ENCODE measurements at places on chromosomes 1 and 21.

GRCh38 chr21:37682966-37683365, 233.3 kb downstream of the KCNJ6 start:
- DNase-seq: no peak

DNA sequence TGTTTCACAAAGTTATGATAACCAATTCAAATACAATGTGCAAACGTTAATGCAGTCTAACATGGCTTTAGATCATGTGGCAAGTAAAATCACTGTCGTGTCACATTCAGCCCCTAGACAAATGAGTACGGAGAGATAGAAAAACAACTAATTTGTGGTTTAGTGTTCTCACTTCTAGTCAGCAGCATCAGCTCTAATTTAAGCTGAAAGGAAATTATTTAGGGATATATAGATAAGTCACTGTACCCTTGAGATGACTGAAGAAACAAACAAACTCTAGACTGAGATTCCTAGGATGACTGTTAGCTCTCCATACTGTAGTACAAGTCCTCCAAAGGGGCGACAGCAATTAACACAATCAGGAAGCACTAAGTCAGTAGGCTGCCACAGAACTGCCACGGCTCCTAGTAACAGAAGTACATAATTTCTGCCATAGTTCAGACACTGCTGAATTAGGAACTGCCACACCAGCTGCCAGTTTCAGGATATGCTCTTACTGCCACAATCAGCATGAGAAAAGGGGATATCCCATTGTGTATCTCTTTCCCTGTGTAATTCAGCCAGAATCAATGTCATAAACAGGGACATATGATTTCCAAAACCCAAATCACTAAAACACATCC, 150.4 kb upstream of the NEGR1 start:
- no peak for DNase-seq

DNA sequence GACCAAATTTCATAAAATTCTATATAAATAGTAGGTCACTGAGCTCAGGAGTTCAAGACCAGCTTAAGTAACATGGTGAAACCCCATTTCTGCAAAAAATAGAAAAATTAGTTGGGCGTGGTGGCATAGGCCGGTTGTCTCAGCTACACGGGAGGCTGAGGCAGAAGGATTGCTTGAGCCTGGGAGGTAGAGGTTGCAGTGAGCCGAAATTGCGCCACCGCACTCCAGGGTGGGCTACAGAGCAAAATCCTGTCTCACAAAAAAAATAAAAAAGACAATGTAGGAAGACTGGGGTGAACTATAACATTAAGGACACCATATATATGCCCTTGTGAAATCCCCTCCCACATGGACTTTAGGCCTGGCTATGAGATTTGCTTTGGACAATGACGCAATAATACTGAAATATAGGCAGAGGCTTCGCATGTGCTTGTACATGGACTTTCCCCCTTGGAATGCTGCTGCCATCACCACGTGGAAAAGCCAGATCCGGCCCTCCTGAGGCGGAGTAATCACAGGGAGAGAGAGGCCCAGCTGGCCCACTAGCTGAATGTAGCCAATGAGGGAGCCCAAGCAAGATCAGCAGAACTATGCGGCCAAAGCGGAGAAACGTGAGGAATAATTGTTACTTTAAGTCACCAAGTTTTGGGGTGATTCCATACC, 13.1 kb upstream of the USP1 start:
- no peak for DNase-seq

GRCh38 chr1:203645996-203646395, 19.4 kb downstream of the ATP2B4 start:
- no peak for DNase-seq

- no peak for DNase-seq
These were observed 24.8 kb upstream of the EDN2 start for GRCh38 chr1:41509270-41509671.

- DNase-seq: no peak
These were observed 28.4 kb upstream of the DMRTB1 start for GRCh38 chr1:53430779-53431178.

DNA sequence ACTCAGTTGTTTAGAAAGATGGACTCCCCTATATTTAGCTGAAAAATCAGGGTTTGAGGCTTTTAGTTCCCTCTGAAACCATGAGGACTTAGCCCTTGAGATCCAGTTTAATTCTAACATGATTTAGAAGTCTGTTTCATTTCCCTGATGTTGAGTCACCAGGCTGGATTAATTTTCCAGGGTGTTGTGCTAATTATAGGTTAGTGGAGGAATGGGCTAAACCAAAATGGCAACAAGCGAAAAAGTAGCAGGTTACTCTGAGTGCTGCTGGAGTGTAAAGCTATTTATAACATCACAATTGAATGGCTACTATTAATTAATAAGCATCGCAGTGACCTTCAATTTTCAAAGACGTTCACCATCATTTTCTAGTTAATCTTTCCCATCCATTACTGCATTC, 15.5 kb upstream of the USP24 start:
- DNase-seq: no peak

DNA sequence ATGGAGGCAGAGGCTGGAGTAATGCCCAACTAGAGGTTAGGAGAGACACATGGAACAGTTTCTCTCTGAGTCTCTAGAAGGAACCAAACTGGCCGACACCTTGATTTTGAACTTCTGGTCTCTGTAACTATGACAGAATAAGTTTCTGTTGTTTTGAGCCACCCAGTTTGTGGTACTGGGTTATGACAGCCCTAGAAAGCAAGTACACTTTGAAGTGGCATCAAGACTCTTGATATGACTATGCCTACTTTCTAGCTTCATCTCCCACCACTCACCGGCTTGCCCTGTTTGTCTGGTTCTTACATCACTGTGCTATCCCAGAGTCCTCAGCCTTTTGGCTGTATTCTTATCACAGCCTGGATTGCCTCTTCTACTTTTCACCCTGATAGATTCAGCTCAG, 230.3 kb upstream of the USP24 start:
- no peak for DNase-seq

- DNase-seq: no peak
These were observed 60.5 kb downstream of the SLC66A1 start for GRCh38 chr1:19372602-19373001.

GRCh38 chr1:55534565-55535121, 319.5 kb upstream of the USP24 start:
- no peak for DNase-seq

GRCh38 chr1:32316903-32317277, 19.1 kb downstream of the MARCKSL1 start:
- DNase-seq: no peak

- DNase-seq: no peak
These were observed at the start of gene KIAA1614 for GRCh38 chr1:180912801-180913565. Gene KIAA1614, plus strand, starts transcription at chr1:180912897. Its CDS starts 347 bp downstream, at chr1:180913244.

GRCh38 chr1:16026723-16027484, 5.1 kb downstream of the CLCNKA start:
- no peak for DNase-seq

DNA sequence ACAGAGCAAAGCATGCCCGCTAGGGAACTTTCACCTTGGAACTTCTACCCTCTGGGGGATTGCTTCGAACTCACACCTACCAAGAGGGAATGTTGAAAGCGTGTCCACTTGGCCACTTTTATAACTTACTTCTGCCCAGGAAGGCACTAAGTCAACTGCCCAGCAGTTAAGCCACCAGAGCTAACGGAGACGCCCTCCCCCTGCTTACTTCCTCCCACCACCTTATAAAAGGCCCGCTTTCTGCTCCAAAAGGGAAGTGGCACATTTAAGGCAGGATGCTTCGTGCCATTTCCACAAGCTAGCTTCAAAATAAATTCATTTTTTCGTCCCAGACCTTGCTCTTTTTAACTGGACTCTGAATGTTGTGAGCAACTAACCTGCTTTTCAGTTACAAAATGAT, 3.2 kb upstream of the AK2 start:
- no peak for DNase-seq

DNA sequence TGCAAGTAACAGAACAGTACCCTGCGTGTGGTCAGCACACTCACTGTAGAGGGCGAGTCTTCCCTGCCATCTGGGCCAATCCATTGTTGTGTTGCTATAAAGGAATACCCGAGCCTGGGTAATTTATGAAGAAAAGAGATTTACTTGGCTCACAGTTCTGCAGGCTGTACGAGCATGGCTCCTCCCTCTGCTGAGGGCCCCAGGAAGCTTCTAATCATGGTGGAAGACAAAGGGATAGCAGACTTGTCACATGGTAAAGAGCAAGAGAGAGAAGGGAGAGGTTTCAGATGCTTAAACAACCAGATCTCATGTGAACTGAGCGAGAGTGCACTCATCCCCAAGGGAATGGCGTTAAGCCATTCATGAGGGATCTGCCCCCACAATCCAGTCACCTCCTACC, 126.2 kb downstream of the CNIH3 start:
- no peak for DNase-seq

GRCh38 chr1:116259663-116260062, 113.4 kb upstream of the ATP1A1 start:
- no peak for DNase-seq

DNA sequence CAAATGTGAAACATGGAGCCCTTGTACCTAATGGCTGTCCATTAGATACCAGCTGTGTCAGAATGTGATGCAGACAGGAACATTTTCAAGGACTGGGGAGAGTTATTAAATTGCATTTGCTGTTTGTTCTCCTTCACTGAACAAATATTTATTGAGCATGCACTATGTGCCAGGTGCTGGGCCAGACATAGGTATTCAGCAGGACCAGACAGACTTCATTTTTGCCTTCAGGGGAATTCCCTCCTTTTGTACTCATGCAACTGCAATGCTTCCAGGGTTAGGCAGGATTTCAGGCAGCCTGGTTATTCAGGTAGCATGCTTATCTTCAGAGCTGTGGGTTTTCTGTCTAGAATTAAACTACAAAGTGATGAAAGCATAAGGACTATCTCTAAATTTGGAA, 64.2 kb upstream of the SMYD2 start:
- no peak for DNase-seq

DNA sequence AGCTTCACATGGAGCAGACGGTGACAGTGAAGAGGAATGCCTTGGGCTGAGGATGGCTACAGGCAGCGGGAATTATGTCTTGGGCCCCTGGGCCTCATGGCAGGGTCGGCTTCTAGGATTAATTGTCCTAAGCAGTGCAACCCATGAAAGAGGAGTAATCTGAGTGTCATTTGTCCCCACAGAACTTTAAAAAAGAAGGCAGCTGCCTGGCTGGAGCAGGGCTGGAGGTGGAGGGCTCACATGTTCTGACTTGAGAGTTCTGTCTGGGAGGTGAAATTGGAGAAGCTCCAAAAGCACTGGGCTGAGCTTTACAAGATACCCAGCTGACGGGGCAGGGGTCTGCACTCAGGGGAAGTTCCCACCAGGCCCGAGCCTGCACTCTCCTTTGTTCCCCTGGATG, 22.6 kb downstream of the CACNA1S start:
- DNase-seq: no peak

- no peak for DNase-seq
These were observed 50.5 kb downstream of the OPTC start for GRCh38 chr1:203544485-203544884.

DNA sequence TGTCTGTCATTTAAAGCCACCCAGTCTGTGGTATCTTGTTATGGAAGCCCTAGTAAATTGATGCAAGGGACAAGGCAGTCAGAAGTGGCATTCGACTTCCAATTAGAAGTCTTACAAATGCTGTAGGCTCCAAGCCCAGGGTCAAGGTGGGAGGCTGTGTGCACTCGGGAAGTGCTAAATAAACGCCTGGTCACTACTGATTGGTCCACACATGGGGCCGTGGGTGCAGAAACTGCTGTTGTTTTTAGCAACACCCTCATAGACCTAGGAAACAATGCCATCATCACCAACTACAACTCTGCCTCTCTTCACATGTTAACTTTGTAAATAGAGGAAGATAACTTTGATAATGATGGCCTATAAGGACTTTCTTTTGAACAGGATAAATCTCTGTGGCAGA, 20.2 kb upstream of the ZBTB21 start:
- no peak for DNase-seq

DNA sequence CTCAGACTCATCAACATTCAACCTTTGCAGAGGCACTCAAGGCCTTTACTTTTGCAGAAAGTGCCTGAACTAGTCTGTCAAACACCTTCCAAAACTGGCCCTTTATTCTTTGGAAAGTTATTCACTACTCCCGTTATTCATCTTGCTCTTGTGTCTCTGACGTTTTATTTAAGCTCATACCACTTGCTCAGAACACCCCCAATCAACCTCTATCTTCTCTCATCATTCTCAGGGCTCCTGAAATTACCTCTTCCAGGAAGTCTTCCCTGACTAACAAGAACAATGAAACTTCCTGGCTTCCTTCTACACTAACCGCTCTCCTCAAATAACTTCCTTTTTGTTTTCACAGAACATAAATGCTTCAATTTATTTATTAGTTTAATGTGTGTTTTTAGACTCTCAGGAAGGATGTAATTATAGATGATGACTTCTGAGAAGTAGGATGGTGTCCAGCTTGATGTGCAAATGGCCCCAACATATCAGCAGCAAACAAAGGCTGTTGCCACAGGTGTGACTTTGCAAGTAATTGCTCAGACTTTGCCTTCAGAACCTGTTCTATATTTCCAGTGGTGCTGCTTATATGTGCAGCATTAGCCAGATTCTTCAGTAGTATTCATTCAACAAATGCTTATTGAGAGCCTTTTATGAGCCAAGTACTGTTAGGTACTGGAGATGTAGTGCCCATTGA, 22.8 kb upstream of the BATF3 start:
- no peak for DNase-seq

- DNase-seq: no peak
These were observed 6.9 kb upstream of the ZNF362 start for GRCh38 chr1:33249422-33249821.

GRCh38 chr1:110606657-110607535, 738 bp upstream of the KCNA2 start:
- DNase-seq: no peak

DNA sequence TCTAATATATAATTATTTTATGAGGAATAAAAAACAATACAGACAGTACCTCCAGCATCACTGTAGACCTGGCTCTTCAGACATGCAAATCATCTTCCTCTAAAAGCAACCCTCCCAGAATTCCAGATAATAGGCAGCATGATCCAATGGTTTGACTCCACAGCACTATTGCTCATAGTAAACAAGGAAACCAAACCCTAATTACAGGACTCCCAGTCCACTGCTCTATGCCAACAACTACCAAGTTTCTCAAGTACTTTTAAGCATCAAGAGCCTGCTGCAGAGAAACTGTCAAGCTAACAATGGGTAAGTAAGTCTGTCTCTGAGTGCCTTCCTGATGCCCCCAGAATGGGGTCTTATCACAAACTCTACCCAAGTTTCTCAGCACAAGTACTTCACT, 57.2 kb downstream of the EYA3 start:
- no peak for DNase-seq

DNA sequence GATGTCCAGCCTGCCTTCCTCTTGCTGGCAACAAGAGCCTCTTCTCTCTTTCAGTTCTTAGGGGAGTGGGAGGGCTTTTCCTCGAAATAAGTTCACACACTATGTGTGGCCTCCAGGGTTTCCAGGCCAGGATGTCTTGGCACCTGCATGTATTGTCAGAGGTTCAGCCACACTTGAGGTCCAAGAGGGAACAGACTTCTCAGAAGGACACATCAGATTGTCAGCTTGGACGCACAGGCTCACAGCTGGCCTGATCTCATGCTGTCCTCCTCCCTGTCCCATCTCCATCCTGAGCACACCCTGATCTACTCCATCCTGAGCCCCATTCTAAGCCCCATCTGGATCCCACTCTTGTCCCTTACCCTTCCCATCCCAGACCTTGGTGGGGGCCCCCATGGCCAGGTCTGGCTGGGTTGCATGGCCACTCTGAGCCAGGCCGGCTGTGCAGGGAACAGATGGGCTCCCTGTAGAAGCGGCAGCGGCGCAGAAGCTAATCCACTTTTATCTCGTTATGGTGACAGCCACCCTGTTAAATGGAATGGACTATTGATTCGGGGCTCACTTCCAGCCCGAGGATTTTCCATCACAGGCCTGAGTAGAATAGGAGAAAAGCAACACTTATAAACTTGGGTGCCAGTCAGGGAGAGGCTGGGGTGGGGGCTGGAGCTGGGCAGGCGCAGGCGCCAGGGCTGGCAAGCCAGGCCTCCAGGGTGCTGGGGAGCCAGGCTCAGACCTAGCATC, 85.1 kb upstream of the CSF3R start:
- no peak for DNase-seq

Data from AG04449 (cell line).